IMR-90 (cell line): ENCODE measurements at places on chromosomes 12 and 14. TPM values are rescaled to one million over a fixed set of nuclear protein-coding genes. Genes with fewer than 3 reads are reported as not detected.
A peak's percentile ranks its signal among the peaks of the same experiment; 100 is the strongest.

The FOXM1 gene
- 14.9 and 16.9 TPM in 2 replicates for total RNA-seq

The CHST11 gene
- total RNA-seq: 1.4 TPM in 2 replicates

The HOXC11 gene
- total RNA-seq: not detected in 2 replicates

- H3K4me1 ChIP-seq: no peaks in the 10 kb centered on the region
- no peaks in the 10 kb centered on the region for H3K36me3 ChIP-seq
- no peak overlapping the region for H3K4me3 ChIP-seq
Observed at GRCh38 chr14:104393898-104394381, 185.6 kb upstream of the C14orf180 start.

DNA sequence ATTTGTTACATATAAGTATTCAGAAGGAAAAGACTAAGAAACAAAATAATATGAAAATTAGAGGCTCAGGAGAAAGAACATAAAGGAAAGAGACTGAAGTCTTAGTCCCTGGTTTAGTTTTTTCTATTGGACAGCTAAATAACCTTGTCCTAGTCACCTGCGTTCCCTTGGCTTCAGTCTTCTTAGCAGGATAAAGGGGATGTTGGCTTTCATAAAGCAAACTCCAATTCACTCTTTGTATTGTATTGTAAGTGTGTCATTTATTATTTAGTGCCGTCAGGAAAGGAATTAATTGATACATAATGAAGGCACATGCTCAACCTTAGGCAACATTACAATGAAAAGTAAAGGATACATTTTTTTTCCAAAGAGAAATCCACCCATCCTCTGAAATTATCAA lies 190.3 kb upstream of the PPFIA2 start:
- no peaks in the 10 kb centered on the region for H3K4me1 ChIP-seq
- DNase-seq: no peak
- no peaks in the 10 kb centered on the region for H3K36me3 ChIP-seq
- no peaks in the 10 kb centered on the region for H3K27me3 ChIP-seq

GRCh38 chr12:32568228-32568627 lies 110.9 kb upstream of the DNM1L start:
- peaks cover 6% of the 10 kb centered on the region for H3K36me3 ChIP-seq
- no peak overlapping the region for H3K27ac ChIP-seq
- H3K4me3 ChIP-seq: no peak overlapping the region
- peaks cover 15% of the 10 kb centered on the region for H3K4me1 ChIP-seq

DNA sequence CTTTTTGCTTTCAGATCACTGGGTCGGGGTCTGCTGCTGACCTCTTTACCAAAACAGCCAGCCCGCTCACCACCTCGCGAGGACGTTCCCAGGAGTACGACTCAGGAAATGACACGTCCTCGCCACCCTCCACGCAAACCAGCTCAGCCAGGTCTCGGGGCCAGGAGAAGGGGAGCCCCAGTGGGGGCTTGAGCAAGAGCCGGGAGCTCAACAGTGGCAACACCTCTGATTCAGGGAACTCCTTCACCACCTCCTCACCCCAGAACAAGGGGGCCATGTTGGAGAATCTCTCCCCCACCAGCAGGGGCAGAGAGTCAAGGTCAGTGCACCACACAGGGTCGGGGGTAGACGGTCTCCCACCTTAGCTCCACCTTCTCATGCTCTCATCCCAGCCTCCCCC lies 33.4 kb upstream of the HSPB8 start:
- H3K36me3 ChIP-seq: no peaks in the 10 kb centered on the region
- no peak for DNase-seq
- no peaks in the 10 kb centered on the region for H3K4me1 ChIP-seq
- 0 out of 2 replicates have a peak, but pooled peaks cover 2% of the 10 kb centered on the region for H3K27me3 ChIP-seq
- H3K27ac ChIP-seq: no peak overlapping the region

GRCh38 chr14:74905595-74906142 lies 17.4 kb downstream of the RPS6KL1 start:
- no peak overlapping the region for H3K27ac ChIP-seq
- DNase-seq: peak; percentile 34
- H3K4me3 ChIP-seq: no peak overlapping the region

DNA sequence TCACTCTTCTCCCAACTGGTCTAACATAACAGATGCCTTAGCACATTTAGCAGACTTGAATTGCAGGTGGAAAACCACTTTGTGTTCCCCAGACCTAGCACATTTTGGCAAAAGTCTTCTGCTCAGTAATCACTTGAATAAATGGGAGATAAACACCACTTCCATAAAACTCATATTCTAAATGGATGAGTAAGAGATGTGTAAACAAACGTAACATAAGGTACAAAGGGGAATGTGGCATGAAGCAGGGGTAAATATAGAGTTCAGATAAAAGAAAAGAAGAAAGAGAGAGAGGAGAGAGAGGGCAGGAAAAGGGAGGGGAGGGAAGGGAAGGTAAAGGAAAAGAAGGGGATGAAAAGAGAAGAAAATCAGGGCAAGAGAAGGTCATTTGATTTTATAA lies 17.0 kb upstream of the KERA start:
- H3K4me3 ChIP-seq: no peak overlapping the region
- H3K27me3 ChIP-seq: no peaks in the 10 kb centered on the region
- no peak overlapping the region for H3K27ac ChIP-seq
- no peak for DNase-seq
- no peaks in the 10 kb centered on the region for H3K4me1 ChIP-seq

DNA sequence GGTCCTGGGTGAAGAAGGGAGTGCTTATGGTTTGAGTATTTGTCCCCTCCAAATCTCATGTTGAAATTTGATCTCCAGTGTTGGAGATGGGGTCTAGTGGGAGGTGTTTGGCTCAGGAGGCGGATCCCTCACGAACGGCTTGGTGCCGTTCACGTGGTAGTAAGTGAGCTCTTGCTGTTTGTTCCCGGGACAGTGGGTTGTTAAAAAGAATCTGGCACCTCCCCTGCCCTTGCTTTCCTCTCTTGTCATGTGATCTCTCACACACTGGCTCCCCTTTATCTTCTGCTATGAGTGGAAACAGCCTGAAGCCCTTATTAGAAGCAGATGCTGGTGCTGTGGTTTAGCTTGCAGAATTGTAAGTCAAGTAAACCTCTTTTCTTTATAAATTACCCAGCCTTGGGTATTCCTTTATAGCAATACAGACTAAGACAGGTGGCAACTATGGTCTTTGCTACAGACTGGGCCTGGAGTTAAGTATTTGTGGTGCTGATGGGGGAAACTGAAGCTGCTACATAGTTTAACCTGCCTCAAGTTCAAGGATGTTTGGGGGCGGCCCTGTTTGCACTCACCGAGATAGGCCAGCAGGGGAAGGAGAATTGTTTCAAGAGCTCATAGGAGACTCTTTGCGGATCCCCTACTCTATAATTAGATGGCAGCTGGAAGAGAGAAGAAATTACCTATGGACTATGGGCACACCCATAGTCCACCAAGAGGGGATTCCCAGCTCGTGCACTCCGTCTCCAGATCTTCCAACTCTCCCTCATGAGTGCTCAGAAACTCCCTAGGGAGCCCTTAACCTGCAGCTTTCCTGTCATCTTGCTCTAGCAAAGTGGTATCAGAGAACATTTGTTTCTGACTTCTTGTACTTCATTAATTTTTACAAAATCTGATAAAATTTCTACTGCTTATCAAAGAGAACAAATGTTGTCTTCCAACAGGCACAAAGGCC lies 164.6 kb downstream of the SLC15A5 start:
- H3K4me1 ChIP-seq: no peaks in the 10 kb centered on the region
- DNase-seq: no peak
- H3K4me3 ChIP-seq: no peak overlapping the region
- no peaks in the 10 kb centered on the region for H3K27me3 ChIP-seq

- no peak for DNase-seq
- no peak overlapping the region for H3K27ac ChIP-seq
- H3K4me1 ChIP-seq: peaks cover 10% of the 10 kb centered on the region
- H3K36me3 ChIP-seq: peaks cover 7% of the 10 kb centered on the region; the same call in 1 of the 2 replicates
- no peak overlapping the region for H3K4me3 ChIP-seq
- no peaks in the 10 kb centered on the region for H3K27me3 ChIP-seq
Observed at GRCh38 chr14:101839661-101840060, 78.2 kb downstream of the PPP2R5C start.

DNA sequence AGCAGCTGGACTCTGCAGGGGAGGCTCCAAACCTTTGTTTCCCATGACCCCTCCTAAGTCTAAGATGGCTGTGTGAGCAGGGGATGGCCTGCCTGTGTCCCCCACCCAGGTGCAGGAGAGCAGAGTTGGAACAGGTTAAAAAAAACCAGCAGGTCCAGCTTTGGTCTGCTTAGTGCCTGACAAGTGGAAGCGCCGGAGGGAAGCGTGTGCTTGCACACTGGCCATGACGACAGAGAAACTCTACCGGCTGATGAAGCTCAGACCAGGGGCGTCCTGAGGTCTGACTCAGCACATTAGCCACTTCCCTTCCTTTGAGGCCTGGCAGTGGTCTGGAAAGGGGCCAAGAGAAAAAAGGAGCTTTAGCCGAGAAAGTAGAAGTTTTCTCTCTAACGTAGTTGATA lies 280.1 kb downstream of the VRK1 start:
- no peak overlapping the region for H3K4me3 ChIP-seq
- H3K36me3 ChIP-seq: no peaks in the 10 kb centered on the region
- no peaks in the 10 kb centered on the region for H3K27me3 ChIP-seq
- H3K27ac ChIP-seq: no peak overlapping the region
- no peaks in the 10 kb centered on the region for H3K4me1 ChIP-seq
- no peak for DNase-seq

DNA sequence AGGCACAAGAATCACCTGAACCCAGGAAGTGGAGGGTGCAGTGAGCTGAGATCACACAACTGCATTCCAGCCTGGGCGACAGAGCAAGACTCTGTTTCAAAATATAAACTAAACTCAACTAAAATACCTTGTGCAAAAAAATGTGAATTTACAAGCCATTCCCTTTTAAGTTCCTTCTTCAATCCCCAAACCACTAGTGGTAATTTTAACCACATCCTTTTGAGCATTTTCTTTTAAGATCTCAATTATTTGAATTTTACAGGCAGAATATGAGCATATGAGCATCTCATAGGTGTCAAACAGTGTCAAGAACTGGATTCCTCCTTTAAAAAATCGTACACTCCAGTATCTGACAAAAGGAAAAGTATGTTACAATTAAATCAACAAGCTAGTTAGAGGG lies 57.0 kb upstream of the NPFF start:
- DNase-seq: no peak
- H3K4me3 ChIP-seq: no peak overlapping the region
- H3K27me3 ChIP-seq: no peaks in the 10 kb centered on the region
- peaks cover 9% of the 10 kb centered on the region for H3K4me1 ChIP-seq
- no peaks in the 10 kb centered on the region for H3K36me3 ChIP-seq
- no peak overlapping the region for H3K27ac ChIP-seq

GRCh38 chr14:45198551-45198950 lies 54.5 kb downstream of the MIS18BP1 start:
- H3K27ac ChIP-seq: no peak overlapping the region
- H3K4me3 ChIP-seq: no peak overlapping the region
- H3K4me1 ChIP-seq: no peaks in the 10 kb centered on the region; the same call in 1 of the 2 replicates
- peaks cover 2% of the 10 kb centered on the region; the same call in 1 of the 2 replicates for H3K36me3 ChIP-seq
- H3K27me3 ChIP-seq: no peaks in the 10 kb centered on the region
- DNase-seq: peak; percentile 49

- no peaks in the 10 kb centered on the region for H3K27me3 ChIP-seq
- H3K4me3 ChIP-seq: peak overlapping the region; percentile 26; the same call in 1 of the 2 replicates
- peaks cover 2% of the 10 kb centered on the region; the same call in 1 of the 2 replicates for H3K36me3 ChIP-seq
- no peak overlapping the region for H3K27ac ChIP-seq
Observed at GRCh38 chr12:65171870-65172269, 2.5 kb downstream of the LEMD3 start.

GRCh38 chr12:68378872-68379606 lies 46.9 kb upstream of the MDM1 start:
- no peak overlapping the region for H3K4me3 ChIP-seq
- H3K4me1 ChIP-seq: no peaks in the 10 kb centered on the region
- H3K36me3 ChIP-seq: no peaks in the 10 kb centered on the region
- H3K27me3 ChIP-seq: no peaks in the 10 kb centered on the region; the same call in none of the 2 replicates

DNA sequence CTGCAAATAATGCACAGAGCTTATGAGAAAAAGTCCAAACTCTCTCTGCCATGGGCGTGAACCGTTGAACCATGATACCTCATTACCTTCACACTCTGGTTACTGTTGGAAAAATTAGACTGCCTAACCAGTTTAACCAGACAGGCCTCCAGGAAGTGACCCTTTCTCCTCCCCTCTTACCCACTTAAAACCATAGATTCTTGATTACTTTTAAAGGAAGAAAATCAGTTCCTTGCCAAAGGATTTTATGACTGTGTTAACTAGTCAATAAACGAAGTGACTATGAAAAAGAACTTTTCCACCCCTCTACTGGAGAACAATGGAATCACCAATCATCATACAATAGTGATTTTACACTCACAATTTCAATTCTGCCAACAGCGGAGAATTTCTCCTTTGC lies 254.0 kb upstream of the ATP2B1 start:
- H3K27ac ChIP-seq: no peak overlapping the region
- H3K27me3 ChIP-seq: no peaks in the 10 kb centered on the region
- no peaks in the 10 kb centered on the region for H3K4me1 ChIP-seq
- no peaks in the 10 kb centered on the region for H3K36me3 ChIP-seq
- no peak for DNase-seq

- H3K4me1 ChIP-seq: peaks cover 7% of the 10 kb centered on the region
- no peak for DNase-seq
- H3K27ac ChIP-seq: no peak overlapping the region
- no peaks in the 10 kb centered on the region for H3K36me3 ChIP-seq
- H3K4me3 ChIP-seq: no peak overlapping the region
- no peaks in the 10 kb centered on the region for H3K27me3 ChIP-seq
Observed at GRCh38 chr12:59079002-59079401, 158.7 kb upstream of the LRIG3 start.
